NCI-H2029 (cell line): ENCODE measurements at places on chromosomes 12 and 14.
A peak's percentile ranks its signal among the peaks of the same experiment; 100 is the strongest.

- no peak for DNase-seq
Observed at GRCh38 chr12:110149086-110149660, 25.0 kb downstream of the IFT81 start.

GRCh38 chr14:93073910-93074769 lies 41.6 kb downstream of the ITPK1 start:
- DNase-seq: no peak

DNA sequence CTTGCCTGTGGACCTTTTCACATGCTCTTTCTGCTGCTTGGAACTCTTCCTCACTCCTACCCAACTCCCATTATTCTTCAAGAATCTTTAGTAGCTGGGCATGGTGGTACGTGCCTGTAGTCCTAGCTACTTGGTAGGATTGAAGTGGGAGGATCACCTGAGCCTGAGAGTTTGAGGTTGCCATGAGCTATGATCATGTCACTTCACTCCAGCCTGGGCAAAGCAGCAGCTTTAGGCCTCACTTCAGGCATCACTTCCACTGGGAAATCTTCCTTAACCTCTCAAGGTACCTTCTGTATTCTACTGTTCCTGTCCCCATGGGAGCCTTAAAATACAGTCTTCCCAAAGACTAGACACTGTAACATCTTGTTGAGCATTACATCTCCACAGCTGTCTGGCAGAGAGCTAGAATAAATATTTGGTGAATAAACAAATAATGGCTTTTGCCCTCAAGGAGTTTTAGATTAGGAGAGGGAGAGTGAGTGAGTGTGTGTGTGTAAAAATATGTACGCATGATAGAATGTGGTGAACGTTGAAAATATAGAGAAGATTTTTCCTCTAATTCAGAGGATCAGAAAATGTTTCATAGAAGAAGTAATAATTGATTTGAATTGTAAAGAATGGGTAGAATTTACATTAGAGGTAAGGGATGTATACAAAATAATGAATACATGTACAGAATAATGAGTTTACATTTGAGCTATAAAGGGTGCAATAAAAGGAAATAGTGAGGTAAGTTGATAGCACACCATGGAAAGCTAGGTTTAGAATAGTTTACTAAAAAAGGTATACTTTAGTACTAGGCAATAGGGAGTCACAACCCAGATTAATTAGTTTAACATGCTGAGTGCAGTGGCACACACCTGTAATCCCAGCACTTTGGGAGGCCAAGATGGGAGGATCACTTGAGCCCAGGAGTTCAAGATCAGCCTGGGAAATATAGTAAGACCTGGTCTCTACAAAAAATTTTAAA lies 29.2 kb upstream of the BMAL2 start:
- DNase-seq: peak; percentile 44

DNA sequence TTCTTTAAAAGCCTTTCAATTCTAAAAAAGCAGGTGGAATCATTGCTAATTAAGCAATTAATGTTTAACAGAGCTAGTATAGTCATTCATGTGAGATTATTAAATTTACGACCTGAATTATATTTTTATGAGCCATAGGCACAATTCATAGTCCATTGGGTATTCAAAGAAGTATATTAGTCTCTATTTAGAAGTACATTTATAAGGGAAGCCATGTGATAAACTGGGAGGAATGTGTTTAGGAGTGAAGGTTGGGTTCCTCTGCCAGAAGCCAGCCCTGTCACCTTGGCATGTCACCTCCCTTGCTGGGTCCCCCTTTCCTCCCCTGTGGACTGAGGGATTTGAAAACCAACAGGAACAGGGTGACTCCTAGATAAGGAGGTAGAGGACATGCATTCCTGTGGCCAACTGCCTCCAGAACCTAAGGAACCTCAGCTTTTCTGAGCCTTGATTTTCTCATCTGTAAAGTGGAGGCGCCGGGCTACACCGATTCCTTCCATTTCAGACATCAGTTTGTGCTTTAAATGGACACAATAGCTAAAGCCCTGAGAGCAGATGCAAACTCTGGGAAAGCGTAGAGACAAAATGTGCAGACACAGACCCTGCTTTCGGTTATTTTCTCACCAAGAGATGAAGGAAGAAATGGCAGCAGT lies 5.4 kb upstream of the KRT2 start:
- no peak for DNase-seq

- DNase-seq: no peak
Observed at GRCh38 chr14:53962953-53963319, 6.3 kb upstream of the BMP4 start.

- DNase-seq: no peak
Observed at GRCh38 chr12:106296179-106296877, 6.2 kb upstream of the TCP11L2 start.

DNA sequence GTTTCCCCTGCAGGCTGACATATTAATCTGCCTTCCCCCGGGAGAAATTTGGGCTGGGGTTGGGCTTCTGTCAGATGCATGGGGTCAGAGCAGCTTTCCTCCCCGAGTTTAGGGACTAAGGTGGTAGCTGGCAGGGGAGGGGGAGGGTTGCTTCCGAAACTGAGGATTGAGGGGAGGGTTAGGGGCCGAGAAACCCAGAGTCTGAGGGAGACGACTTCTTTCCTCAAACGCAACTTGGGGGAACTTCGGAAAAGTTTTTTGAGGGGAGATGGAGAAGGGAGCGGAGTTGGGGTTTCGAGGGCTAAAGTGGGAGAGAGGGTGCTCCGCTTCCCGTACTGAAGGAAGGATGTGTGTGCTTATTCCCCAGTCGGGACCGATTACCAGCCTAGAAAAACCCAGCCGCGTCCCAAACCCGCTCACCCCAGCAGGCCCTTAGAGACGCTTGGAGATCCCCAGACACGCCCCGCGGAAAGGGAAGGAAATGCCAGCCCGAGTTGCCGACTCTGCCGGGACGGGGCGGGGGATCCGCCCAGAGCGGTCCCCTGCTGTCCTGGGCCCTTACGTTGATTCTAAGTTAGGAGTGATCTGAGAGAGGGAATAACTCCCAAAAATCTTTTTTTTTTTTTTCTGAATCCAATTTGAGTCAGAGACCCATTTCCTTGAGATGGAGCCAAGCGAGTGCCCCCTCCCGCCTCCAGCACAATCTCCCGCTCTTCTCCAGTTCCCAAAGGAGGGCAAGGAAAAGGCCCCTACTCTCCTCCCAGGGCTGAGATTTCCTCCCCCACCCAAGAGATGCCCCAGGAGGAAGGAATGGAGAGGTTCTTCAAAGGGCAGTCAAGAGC lies 61.9 kb downstream of the SMUG1 start:
- DNase-seq: no peak

GRCh38 chr12:18267427-18268099 lies 6.2 kb downstream of the PIK3C2G start:
- DNase-seq: no peak

- DNase-seq: peak; percentile 69
Observed at GRCh38 chr12:130043685-130044406, 118.4 kb upstream of the FZD10 start.

GRCh38 chr14:105053996-105054395 lies 11.2 kb downstream of the GPR132 start:
- no peak for DNase-seq

DNA sequence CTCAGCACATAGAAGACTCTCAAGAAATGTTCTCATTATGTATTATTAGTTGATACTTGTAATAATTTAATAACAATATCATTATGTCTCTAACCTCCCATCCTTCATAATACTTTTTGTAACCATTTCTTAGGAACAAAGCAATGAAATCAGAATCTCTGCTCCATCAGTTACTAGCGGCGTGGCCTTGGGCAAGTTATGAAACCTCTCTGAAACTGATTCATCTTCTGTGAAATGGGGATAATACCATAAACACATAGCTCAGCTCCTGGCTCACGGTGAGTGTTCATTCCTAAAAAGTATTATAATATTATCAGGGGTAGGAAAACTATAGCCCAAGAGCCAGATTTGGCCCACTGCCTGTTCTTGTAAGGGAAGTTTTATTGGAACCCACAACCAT lies 11.4 kb upstream of the CMKLR1 start:
- DNase-seq: no peak

DNA sequence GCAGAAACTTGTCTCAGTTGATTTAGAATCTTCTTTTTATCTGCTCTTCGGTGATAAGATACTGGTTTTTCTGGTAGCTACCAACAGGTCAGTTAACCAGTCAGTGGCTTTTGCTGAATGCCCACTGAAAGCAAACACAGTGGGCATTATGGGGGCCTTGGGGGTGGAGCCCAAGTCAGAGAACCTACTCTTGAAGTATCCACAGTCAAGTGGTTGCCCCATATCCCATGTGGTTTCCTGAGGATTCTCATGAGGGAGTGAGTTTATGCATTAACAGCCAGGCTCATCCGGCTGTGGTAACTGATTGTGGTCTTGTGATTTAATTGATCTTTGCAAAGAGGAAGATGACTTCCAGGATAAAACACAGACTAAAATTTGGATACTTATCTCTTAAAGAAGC lies 83.7 kb downstream of the ST8SIA1 start:
- DNase-seq: no peak

GRCh38 chr14:22427771-22428231 lies 161.2 kb downstream of the DAD1 start:
- no peak for DNase-seq

DNA sequence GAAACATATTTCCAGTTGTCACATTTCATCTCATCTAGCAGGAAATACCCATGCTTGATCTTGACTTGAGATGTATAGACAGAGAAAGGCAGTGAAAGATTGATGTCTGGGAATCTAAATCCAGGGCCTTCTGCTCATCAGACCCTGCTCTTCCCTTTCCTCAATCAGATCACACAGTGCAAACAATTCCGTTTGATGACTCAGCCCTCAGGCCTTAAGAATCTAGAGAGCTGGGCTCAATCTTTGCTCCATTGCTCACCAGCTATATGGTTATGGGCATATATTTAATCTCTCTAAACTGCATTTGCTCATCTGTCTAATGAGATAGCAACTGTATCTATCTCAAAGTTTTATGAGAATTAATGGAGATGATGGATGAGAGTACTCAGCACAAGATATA lies 201.8 kb upstream of the CCDC196 start:
- DNase-seq: no peak

- DNase-seq: no peak
Observed at GRCh38 chr12:16828891-16829290, 222.9 kb upstream of the LMO3 start.

GRCh38 chr12:54376596-54376995 lies 7.9 kb downstream of the ZNF385A start:
- no peak for DNase-seq

- DNase-seq: no peak
Observed at GRCh38 chr14:59036134-59036533, 152.3 kb upstream of the DAAM1 start.

DNA sequence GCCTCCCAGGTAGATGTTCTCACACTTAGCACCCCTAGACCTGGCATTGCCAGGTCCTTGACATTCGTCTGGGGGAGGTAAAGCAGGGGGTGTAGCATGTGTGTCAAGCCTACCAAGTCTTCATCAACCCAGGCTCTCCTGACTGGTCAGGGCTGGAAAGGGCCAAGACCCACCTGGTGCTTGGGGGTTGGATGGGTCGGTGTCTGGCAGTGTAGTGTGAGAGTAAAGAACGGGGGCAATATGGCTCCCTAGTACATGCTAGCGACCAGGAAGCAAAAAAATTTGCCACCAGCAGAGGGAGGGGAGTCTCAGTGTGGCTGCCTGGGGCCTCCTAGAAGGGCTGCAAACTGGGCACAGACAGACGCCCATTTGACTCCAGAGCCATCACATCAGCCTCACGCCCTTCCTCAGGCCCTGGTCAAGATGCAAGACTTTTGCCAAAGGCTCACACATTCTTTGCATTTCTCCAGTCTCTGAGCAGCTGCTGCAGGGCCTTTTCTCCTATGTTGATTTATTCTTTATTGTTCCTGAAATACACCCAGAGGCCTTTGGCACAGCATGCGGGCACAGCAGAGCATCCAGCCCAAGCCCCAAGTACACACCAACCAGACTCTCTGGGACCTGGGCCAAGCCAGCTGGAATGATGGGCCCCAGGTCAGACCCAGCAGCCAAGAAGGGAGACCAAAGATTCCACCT lies 38.3 kb upstream of the PNMA1 start:
- no peak for DNase-seq

DNA sequence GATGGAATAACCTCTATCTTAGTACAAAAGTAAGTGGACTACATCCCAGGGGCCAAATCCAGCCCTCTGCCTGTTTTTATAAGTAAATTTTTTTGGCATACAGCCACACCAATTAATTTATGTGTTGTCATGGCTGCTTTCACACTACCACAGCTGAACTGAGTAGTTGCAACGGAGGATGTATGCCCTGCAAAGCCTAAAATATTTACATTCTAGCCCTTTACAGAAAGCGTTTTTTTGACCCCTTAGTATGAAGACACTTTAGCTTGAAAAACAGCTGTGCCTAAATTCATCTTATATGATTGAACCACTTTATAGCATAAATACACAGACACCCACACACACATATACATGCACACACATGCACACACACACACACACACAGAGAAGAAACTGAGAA lies 501.6 kb downstream of the EGLN3 start:
- no peak for DNase-seq

- DNase-seq: no peak
Observed at GRCh38 chr12:3565985-3566384, 75.0 kb downstream of the PRMT8 start.

GRCh38 chr12:103596981-103597380 lies 9.9 kb downstream of the STAB2 start:
- no peak for DNase-seq
